ENCODE measurements at places on chromosomes 2 and 18. TPM values are rescaled to one million over a fixed set of nuclear protein-coding genes. Genes with fewer than 3 reads are reported as not detected.

DNA sequence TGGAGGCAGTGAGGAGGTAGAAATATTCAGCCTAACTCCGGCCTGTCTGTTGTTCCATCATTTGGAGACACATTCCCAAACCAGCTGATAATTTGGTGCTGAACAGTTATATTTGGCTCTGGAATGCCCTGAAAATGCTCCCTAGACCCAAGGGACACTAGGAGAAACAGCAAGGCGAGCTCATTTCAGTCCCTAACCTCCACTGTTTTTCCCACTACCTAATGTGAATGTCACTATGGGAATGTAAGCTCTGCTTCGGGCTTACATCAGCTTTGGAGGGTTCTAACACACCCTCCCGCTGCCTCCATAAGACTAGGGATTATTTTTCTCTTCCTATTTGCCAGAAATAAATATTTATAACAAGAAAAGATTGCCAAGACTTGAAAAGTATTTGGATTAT is 103.5 kb downstream of the ANTXR1 start:
- no peak for DNase-seq

DNA sequence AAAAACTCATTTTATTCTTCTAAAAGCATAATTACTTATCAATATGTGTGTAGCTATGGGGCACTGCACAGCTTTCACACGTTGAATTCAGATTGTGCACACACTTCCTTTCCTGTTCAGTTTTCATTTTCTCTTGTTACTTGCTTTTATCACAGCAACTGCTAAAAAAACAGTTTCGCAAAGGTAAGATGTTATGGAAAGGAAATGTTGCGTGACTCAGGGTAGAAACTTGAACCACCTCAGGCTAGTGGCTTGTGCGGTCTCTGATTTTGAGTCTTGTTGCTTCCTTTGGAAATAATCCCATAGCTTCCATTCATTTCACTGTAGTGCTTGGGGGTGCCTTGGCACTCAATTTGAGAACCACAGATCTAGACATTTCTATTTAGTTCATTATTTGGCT is 171.9 kb downstream of the FMNL2 start:
- no peak for DNase-seq

- no peak for DNase-seq
Measured at GRCh38 chr18:52484977-52485376, 145.0 kb downstream of the DCC start.

DNA sequence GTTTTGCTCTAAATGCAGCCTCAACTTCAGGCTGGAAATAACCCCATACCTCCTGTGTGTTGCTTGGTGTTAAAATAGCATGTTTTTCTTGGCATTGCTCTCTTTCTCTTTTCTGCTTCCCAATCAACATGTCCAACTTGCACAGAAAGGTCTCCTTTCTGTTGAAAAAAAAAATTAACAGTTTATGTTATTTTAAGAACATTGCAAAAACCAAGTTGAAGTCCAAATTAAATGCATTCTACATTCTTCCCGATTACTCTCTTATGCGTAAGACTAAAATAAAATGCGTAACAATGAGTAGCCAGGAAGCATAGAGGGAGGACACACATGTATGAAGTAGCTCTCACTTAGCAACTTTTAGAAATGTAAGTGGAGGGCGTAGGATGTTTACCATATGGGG is 1406.1 kb upstream of the NXPH2 start:
- no peak for DNase-seq

DNA sequence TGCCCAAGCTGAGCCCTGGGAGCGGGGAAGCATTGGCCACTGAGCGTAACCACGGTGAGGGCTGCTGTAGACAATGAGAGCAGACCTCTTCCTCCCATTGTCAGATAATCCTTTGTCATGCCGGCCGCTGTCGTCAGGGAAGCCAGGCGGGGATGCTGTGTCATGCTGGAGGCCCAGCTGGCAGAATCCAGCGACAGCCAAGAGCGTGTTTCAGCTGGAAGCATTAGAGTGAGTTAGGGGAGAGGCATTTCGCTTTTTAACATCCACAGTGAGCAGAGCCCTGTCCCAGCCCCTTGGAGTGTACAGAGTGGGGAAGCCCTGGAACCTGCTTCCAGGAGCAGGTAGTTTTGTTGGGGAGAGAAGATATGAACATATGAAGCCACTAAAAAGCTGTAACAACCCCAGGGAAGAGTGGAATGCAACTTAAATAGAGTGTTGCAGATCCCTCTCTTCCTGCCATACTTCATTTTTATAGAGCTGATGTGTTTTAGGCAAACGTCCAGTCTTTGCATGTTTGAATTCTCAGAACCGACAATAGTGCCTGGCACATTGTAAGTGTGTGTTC is 7.0 kb downstream of the CTIF start:
- peak; percentile 58 for DNase-seq

GRCh38 chr18:69215161-69215560 is 185.5 kb upstream of the DOK6 start:
- DNase-seq, result no peak

DNA sequence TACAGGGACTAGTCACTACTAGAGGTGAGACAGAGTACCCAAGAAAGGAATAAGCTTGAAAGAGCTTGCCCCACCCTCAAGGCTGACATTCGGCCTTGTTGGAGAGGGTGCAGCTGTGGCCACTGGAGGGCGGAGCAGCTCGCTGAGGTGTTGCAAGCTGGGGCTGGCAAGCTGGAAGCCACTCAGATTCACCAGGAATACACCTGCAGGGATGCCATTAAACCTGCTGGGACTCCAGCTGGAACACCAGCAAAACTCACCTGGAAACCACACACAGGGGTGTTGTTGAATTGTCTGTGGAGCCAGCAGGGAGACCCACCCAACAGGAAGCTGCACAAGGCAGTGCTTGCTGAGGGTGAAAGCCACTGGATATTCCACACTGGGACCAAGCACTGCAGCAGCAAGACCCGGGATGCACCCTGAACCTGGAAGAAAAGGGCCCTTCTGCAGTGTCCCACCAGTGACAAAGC is 26.1 kb downstream of the KCTD18 start:
- DNase-seq, result peak; percentile 9

GRCh38 chr2:239607517-239608191 is 206.8 kb upstream of the HDAC4 start:
- DNase-seq, result no peak

The SRD5A2 gene
- not detected for total RNA-seq
